ENCODE measurements at places on chromosomes 12 and 14.

DNA sequence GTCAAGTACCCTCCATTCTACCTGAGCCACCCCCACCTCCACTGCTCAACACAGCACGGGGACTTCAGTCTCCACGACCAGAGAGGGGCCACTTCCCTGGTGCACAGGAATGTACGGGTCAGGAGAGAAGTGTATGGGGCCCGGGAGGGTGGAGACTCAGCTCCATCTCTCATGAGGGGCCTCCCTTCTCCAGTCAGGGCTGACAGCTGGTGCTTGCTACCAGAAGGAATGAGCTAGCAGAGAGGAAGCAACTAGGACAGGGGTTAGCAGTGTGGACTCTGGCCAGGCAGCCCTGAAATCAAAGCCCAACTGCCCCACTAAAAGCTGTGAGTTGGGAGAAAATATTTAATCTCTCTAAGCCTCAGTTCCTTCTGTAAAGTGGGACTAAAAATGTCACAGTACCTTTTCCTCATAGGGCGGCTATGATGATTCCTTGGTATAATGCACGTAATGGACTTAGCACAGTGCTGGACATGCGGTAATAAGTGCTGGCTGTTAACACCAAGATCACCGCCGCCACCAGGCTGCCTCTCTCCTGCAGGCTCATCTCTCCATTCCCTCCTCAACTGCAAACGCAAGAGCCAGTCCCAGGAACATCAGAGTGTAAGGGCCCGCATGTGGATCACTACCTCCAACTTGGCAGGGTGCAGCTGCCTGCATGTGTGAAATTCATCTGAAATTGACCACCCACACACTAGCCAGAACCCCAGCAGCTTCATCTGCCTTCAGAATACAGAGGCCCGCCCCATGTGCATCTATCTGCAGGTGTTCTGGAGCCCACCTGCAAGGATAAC lies 14.6 kb downstream of the ACTN1 start:
- DNase-seq: no peak

DNA sequence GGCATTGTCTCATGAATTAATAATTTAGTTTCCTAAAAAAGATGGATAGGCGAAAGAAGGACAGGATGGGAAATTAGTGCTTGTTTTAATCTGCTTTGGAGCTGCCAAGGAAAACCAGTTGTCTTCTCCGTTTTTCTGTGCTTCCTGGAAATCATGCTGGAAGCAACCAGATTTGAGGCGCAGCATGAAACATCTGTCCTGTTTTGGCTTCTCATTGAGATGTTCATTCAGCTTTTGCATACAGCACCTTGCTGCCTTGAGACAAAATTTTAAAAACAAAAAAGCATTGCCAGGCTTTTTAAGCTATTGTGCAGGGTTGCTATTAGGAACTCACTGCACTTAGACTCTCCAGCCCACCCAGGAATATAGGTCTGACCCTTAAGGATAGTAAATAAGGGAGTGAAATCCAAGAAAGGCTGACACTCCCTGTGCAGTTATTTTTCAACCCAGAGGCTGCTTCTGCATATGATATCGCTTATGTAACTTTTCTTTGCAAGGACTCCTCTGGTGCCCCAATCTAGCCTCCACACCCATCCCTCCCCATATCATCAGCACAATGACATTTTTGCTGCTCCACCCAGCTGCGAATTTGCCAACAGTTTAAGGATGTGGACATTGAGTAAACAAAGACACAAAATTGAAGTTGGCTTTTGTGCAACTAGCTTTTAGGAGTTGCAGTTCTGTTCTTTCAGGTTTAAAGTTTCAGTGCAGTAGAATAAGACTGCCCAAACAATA lies 46.9 kb upstream of the MDM1 start:
- no peak for DNase-seq

- no peak for DNase-seq
These were observed 166.9 kb upstream of the LRIG3 start for GRCh38 chr12:59087077-59087673.

- no peak for DNase-seq
These were observed 78.0 kb downstream of the TTC6 start for GRCh38 chr14:37673439-37673838.

DNA sequence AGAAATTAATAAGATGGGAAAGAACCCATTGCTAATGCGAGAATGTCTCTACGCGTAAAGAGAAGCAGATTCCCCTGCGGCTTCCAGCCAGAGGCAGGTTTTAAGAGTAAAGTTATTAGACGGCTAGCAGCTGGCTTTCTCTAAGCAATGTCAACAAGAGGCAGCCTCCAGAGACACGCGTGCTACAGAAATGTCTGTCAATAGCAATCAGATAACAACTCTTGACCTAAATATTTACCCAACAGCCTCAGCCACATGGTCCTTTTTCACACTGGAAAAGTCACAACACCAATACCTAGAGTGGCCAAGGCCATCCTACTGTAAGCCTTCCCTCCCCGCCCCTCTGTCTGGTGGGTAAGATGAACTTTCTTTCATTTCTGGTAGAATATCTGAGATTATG lies 146.0 kb upstream of the SFSWAP start:
- no peak for DNase-seq

GRCh38 chr14:75279153-75279762 lies 630 bp downstream of the FOS start:
- no peak for DNase-seq

DNA sequence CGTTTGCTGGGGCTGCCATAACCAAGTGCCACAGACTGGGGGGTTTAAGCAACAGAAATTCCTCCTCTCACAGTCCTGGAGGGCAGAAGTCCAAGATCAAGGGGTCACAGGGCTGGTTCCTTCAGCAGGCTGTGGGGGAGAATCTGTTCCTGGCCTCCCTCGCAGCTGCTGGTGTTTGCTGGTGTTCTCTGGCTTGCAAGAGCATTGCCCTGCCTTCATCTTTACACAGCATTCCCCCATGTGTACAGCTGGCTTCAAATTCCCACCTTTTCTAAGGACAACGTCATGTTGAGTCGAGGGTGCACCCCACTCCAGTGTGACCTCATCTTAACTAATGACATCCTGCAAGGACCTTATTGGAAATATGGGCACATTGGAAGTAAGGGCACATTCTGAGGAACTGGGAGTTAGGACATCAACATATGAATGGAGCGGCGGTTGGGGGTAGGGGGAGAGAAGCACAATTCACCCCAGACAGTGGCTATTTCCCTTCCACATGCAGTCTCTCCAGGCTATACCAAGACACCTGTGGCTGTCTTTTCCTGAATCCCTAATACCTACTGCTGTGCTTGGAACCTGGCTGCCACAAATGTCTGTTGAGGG lies 123.6 kb downstream of the FOXN3 start:
- DNase-seq: no peak

- DNase-seq: no peak
These were observed 57.3 kb downstream of the NRXN3 start for GRCh38 chr14:78227248-78228077.

DNA sequence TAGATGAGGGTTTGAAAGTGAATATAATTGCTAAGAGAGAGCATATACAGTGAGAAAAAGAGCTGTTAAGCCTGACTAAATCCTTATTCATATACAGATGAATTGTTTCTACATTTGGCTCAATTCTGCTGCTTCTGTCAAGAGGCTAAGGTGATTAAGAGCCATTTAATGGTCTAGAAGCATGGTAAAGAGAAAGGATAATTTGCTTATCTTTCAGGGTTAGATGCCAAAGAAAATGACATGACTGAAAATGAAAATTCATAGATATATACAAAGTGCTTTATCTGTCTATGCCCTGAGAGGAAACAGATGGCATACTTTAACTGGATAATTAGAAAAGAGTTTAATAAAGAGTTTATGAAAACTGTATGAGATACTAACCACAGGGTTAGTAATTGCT lies 834.9 kb downstream of the SLC6A15 start:
- DNase-seq: no peak

- DNase-seq: no peak
These were observed 2.1 kb downstream of the SLC7A7 start for GRCh38 chr14:22813145-22813544.

DNA sequence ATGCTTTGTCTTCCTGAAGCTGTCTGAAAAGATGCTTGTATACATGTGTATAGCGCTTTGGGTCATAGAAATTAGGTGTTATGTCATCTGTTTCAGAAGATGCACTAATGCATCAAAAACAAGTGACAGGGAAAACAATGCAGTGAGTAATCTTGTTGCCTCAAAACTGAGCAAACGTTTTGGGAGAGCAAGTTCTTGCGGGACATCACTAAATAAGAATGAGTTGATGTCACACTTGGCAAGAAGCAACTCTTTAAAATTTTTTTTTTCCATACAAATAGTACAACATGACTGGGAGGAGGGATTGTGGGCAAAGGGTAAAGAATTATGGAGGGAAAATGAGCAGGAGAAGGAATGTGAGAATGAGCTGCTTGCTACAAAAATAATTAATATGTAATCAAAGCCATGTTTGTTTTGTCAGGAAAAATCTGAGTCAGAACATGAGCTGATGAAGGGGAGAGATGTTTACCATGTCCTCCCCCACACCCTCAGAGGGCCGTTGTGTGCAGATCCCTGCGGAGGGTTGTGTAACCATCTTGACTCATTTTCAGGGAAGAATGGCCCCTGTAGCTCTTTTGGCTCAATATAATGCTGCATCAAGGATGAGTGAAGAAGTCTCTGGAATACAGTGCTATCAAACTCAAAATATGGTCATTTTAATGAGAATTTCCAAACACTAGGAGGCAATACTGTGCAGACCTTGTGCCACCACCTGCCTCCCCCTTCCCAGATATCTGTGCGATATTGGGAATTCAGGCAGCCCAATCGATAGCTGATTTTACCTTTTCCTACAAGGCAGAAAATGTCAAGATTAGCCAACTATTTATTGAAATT lies 41.4 kb downstream of the BORCS5 start:
- no peak for DNase-seq

DNA sequence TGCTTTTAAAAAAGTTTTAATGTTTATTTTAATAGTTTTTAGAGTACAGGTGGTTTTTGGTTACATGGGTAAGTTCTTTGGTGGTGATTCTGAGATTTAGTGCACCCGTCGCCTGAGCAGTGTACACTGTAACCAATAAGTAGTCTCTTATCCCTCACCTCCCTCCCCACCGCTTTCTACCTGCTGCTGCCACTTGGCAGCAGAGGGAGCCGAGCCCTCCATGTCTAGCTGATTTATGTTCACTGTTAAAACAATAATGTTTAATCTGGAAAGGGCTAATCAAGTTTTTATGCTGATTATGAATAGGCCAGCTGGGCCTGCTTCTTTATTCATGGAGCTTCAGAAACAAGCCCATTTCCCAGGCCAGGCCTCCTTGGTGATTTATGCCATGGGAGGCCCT lies 73.1 kb downstream of the ADCK1 start:
- DNase-seq: no peak

GRCh38 chr12:71128191-71128788 lies 29.5 kb downstream of the TSPAN8 start:
- no peak for DNase-seq

DNA sequence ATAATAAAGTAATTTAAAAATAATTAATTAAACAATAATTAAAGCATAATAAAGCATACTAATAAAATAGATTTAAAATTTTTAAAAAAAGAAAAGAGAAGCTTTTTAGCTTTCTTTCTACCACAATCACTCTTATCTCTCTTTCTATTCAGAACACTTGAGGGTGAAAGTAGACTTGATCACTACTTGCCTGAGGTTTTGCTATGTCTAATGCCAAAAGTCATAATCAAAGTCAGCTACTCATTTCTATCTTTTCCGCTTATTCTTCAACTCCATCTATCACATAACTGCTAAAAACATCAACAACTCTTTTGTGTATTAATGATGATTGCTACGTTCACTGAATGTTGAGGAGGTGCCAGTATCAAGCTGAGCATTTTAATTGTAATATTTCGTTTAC lies 202.0 kb upstream of the KRR1 start:
- DNase-seq: no peak

DNA sequence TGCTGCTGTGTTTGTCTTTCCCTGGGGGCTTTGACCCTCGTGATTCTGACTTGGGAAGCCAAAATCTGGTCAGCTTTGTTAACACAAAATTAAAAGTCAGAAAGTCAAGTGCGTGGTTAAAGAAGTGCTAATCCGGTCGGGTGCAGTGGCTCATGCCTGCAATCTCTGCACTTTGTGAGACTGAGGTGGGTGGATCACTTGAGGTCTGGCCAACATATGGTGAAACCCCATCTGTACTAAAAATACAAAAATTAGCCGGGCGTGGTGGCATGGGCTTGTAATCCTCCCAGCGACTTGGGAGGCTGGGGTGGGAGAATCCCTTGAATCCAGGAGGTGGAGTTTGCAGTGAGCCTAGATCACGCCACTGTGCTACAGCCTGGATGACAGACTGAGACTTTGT lies 844.6 kb downstream of the VRK1 start:
- no peak for DNase-seq

- DNase-seq: no peak
These were observed 27.6 kb downstream of the FAIM2 start for GRCh38 chr12:49876070-49876469.

- no peak for DNase-seq
These were observed 107.6 kb downstream of the PLEKHG7 start for GRCh38 chr12:92810370-92810769.

DNA sequence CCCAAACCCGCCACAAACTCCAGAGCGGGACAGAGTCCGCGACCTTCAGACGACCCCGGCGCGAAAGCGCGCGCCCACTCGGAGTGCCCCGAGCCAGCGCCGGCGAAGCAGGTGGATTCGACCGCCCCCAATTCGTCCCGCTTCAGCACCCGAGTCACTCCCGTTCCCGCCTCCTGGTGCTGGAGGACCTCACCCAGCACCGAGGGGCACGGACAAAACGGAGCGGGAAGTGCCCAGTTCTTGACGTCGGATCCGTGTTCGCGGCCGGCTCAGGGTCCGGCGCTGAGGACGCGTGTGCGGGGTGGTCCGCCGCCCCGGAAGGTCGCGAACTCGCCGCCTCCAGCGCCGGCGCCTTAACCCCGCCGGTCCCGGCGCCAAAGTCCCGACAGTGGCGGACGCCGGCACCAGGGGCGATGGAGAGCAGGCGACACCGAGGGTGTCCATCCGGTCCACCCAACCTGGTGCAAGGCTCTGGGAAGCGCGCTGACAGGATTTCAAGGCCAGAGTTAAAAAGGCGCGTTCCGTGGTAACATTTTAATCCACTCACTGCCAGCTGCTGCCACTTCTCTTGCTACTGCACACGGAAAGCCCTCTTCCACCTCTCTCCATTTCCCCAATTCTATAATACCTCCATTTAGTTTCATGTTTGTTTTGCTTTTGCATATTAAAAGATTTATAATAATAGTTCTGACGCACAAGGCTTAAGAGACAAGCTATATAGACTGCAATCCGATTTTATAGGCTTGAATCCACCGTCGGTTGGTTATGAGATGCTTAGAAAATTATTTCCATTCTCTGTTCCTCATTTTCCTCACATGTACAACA lies 240.0 kb upstream of the CPNE8 start:
- no peak for DNase-seq

DNA sequence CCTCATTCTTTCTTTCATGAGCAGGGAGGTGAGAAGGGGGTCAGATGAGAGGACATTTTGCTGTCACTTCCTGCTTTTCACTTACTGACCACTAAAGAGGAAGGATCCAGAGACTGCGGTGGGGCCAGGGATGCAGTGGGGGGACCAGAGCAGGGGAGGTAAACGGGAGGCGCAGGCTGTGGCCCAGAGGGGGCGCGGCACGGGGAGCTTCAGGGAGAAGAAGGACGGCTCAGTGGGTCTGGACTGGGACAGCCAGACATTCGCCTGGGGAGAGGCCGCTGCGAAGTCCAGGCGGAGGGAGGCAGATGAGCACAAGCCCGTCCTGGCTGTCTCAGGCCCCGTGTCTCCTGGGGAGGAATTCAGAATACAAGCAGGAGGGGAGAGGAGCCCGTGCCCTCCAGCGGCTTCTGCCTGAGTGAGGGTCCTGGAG lies 41.2 kb downstream of the SLC6A12 start:
- no peak for DNase-seq

Data from stimulated activated CD8-positive, alpha-beta memory T cell treated with anti-CD3 and anti-CD28 coated beads, Interleukin-4, amount 100 ng/mL, for 1 hour (primary cell).